ENCODE measurements at places on chromosomes 5 and 9.

DNA sequence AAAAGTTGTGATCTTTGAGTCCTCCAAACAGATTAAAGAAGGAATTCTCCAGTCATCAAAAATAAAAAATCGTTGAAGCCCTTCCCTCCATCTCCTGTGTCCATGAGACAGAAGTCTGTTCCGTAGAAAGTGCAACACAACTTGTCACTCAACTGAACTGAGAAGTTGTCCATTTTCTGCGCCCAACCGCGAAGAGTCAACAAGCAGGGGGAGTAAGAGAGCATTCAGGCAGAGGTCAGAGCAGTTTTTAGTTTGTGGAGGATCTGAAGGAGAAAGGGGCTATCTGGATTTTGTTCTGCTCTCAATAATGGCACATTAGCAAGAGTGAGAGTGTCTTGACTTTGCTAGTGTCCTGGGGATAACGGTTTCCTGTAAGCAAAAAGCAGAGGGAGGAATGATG is 303.9 kb downstream of the ICE1 start:
- DNase-seq: no peak

- DNase-seq: no peak
Observed at GRCh38 chr5:116830079-116830478, 255.5 kb upstream of the SEMA6A start.

DNA sequence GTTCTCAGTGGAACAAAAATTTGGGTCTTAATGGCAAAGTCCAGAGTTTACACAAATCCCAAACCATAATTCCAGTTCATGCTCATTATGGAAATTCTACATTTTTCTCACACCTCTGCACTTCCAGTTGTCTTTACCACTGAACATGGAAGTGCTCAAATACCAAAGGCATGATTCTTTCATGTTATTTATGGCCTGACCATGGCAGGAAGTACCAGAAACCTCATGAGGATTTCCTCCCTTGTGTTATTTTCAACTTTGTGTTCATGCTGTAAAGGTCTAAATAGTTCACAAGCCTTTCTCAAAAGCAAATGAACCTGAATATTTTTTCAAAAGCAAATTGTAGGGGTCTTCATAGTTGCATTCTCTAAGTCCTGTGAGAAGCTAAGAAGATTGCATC is 82.0 kb upstream of the ITGA1 start:
- peak; percentile 37 for DNase-seq

DNA sequence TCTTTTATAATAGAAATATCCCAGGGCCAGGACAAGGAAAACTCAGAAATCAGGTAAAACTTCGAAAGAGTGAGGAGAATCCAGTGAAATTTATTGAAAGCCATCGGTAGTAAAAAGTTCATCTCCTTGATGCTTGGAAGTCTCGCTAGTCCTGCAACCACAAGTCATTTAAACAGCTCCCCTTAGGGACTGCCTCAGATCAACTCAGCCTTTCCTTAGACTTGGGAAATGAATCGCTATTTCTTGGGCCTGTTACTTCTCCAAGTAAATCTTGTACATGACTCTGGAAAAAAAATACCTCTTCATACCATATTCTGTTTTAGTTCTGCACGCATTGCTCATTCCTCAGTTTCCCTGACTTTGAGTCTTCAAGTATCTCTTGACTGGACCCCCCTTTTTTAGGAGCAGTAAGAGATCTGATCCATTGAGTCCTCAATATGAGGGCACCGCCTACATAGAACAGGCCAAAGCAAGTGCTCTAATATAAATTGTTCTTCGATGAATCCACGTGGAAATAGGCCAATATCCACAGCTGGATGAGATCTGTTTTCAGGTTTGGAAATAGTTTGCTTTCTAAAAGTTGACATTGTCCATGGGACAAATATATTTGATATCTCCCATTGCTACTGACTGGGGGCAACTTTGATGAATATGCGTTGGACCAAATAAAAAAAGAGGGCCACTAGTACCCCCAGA is 114.2 kb downstream of the PRDM6 start:
- DNase-seq: no peak

DNA sequence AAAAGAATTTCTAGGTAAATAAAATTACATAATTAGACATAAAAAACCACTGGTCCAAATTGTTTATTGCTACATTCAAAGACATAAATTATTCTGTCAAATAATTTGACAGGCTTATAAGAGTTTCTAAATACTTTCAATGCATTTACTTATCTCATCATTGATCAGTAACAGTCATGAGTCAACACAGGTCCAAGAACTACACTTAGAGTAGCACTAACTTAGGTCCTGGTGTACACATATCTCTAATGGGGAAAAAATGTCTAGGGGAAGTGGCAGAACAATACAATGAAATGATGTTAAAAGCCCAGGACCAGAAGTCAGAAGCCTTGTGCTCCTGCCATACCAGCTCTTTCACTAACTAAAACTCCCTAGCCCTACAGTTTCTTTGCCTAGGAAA is 96.5 kb upstream of the SLCO6A1 start:
- DNase-seq: no peak

DNA sequence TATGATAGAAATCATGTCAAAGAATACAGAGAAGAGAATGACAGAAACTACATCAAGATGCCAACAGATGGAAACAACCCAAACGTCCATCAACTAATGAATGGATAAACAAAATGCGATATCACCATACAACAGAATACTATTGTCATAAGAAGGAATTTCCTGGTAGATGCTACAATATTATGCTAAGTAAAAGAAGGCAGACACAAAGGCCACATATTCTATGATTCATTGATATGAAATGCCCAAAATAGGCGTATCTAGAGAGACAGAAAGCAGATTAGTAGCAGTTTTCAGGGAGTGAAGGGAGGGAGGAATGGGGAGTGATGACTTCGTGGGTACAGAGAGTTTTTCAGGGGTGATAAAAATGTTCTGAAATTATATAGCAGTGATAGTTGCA is 58.3 kb upstream of the AKNA start:
- DNase-seq: peak; percentile 32

GRCh38 chr9:6702707-6703106 is 55.1 kb upstream of the KDM4C start:
- DNase-seq: peak; percentile 18

- no peak for DNase-seq
Observed at GRCh38 chr5:150461231-150461630, 11.7 kb upstream of the RPS14 start.

- no peak for DNase-seq
Observed at GRCh38 chr9:96430377-96430776, 12.2 kb upstream of the ZNF367 start.

- no peak for DNase-seq
Observed at GRCh38 chr5:143796125-143796524, 15.8 kb upstream of the HMHB1 start.

DNA sequence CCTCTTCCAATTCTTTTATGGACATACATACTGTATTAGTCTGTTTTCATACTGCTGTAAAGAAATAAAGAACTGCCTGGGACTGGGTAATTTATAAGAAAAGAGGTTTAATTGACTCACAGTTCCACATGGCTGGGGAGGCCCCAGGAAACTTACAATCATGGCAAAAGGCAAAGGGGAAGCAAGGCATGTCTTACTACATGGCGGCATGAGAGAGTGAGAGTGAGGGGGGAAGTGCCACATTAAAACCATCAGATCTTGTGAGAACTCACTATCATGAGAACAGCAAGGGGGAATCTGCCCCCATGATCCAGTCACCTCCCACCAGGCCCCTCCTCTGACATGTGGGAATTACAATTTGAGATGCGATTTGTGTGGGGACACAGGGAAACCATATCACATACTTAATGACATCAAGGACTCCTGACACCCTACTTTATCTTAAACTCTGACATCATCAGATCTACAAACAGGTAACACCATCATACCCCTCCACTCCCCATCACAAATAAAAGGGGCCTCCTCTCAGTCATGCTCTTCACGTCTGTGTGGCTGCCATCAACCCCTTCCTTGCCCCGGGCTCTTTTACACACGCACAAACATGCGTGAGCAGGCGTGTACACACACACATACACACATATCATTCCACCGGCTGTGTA is 9.7 kb downstream of the ANKRD33B start:
- no peak for DNase-seq

GRCh38 chr9:108515856-108516255 is 339.9 kb downstream of the ACTL7B start:
- DNase-seq: no peak

DNA sequence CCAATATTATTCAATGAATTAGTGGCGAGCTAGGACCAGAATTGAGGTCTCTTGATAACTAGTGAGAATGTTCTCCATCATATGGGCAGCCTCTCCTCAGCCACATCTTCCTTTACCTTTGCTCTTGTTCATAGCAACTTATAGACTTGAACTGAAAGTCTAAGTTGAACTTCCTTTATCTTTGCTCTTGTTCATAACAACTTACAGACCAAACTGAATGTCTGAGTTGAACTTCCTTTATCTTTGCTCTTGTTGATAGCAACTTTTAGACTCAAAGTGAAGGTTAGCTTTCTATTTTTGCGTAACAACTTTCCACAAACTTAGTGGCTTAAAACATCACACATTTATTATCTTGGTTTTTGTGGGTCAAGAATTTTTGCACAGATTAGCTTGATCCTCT is 146.4 kb upstream of the C9orf72 start:
- no peak for DNase-seq

- DNase-seq: no peak
Observed at GRCh38 chr9:136578915-136579649, 33.2 kb upstream of the NOTCH1 start.

- DNase-seq: no peak
Observed at GRCh38 chr9:94788570-94789105, 62.1 kb downstream of the AOPEP start.

DNA sequence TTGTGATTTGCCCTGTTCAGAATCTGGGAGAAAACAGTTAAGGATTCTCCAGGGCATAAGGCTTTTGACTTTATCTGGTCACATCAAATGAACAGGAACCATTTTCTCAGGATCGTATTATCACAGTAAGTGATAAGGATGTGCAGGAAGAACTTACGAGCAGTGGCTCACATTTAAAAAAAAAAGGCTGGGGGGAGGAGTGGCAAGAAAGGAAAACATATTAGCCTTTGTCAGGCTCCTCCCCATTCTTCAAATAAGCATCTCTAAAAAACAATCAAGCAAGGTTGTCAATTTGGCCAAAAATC is 234.3 kb upstream of the TMEM161B start:
- peak; percentile 1 for DNase-seq

GRCh38 chr5:172740428-172741205 is 30.4 kb downstream of the DUSP1 start:
- DNase-seq: peak; percentile 88

DNA sequence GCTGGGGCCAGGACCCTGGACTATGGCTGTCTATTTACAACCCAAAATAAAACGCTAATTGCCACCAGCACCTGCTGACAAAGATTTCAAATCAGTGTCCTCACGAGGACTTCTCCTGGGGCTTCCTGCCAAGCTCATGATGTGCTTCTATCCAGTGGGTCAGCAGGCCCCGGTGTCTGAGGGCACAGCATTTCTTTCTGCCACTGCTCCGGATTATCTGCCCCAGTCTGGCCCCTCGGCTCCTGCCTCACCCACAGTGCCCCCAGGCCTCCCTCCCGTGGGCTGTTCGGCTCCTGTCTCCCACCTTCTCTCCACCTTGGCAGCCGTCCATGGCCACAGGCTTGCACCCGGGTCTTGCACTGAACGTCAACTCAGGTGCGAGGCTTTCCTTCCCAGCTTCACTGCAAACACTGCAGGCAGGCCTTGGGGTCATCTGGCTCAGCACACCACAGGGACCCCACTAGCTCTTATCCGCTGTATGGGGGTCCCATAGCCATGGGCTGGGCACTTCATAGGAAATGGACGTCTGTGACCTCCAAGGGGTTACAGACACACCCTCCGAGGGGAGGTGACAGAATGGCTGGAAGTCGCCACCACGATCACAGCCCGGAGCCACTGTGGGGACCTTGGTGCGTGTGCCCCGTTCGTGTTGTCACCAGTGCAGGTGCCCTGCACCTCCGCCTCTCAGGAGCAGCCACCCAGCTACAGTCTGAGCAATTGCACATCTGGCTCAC is 43.8 kb upstream of the FCN1 start:
- no peak for DNase-seq

DNA sequence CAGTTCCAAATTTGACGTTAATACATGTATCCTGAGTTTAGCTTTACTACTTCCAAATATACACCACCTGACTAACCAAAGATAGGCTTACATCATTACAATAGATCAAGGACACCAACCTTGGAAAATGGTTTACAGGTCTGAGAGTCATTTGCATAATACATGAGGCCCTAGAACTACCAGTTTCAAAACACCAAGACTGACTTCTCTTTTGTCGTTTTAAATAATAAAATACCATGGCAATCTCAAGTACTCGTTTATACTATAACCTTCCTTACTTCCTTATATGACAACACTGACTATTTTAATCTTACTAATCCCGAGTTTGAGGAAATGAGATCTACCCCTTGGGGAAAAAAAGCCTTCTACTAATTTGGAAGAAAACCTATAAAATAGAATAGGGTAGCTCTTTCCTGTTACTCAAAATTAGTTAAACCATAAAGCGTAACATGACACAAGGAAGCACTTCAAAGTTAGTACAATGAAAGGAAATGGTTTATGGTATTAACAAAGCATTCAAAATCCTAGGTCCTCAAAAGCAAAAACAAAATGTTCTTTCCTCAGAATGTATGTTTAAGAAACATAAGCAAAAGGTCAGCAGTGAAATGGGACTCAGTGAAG is 42.1 kb downstream of the UBQLN1 start:
- DNase-seq: no peak

DNA sequence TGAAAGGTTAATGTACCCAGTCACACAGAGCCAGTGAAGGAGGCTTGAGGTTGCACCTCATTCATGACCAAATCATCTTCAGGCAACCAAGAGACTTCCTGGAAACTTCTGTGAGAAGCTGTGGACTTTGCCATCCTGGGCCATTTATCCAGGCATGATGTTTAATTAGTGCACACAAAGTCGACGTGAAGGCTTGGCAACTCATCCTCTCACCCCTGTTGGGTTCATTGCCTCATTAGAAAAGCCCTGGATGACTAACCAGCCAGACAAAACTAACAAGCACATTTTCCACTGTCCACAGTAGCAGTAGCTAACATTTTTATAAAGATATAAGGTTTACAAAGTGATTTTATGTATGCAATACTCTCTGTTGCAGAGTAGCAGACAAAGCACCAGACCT is 65.7 kb upstream of the ZNF462 start:
- peak; percentile 24 for DNase-seq

- DNase-seq: no peak
Observed at GRCh38 chr9:93299418-93300174, 115.7 kb downstream of the WNK2 start.

DNA sequence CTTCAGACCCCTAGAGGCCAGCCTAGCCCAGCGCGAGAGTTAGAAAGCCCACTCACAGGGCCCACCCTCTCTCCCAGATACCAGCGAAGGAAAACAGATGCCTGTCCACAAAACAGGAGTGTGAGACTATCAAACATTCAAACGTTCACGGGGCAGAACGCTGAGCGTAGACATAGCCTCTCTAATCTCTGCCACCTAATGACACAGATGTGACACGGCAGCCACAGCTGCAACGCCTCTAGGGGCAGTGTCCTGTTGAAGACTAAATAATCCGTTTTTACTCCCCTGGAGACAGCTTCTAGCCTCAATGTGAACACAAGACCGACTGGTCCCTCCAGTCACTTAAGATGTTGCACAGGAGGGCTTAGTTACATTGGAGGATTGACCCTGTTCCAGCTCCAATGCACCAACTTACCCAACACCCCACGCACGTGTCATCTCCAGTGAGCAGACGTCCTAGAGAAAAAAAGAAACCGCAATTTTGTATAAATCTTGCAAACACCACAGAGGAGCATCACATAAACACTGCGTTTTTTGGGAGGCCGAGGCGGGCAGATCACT is 14.3 kb downstream of the DIPK1B start:
- peak; percentile 62 for DNase-seq

Measured in fibroblast of villous mesenchyme (primary cell).